Stimulated activated CD4-positive, alpha-beta T cell treated with anti-CD3 and anti-CD28 coated beads, Interleukin-4, amount 100 ng/mL, for 24 hours (primary cell): ENCODE measurements at places on chromosomes 11 and 22.
A peak's percentile ranks its signal among the peaks of the same experiment; 100 is the strongest.

DNA sequence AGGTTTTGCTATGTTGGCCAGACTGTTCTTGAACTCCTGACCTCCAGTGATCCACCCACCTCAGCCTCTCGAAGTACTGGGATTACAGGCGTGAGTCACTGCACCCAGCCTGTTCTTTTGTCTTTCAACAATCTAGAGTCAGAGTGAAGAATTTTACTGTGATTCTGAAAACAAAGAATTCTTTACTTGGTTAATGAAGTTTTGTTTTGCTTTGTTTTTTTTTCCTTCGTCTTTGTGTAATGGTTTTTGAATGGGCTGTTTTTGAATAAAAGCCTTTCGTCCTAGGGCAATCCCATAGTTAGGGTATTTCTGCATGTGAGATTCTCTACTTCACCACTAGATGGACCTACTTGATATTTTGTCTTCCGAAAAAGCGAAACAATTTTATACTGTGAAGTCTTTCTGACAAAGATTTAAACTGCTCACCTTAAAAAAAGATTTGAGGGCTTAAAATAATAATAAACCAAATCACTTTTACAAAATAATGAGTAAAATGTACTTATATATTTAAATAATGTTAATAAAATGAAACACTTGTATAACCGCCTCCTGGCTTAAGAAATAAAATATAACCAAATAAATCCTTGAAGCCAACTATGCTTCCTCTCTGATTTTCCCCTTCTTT is 43.4 kb upstream of the SC5D start:
- DNase-seq, result peak; percentile 29

DNA sequence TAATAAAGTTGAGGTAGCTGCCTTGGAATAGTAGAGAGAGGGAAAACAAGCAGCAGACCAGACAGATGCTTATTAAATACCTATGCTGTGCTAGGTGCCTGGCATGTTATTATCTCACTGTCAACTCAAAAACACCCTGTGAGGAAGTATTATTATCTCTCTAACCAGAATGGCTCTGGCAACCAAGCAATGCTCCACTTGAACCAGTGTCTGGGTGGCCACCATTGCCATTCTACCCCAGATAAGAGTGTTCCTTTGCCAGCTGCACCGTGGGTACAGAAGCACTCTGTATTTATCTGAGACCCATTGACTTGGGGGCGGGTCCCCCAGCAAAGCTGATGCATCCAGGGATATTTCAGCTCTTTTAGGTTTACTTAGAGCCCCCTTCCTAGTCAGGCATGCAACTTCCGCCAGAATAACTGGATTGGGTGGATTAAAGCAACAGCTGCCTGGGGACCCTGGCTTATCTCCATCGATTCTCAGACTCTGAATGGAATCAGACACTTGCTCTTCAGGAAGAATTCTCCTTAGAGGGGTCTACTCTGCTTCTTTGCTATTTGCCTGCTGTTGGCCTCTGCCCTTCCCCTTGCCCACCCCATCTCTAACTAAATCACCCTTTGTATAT is 49.1 kb downstream of the RCN1 start:
- DNase-seq, result no peak

DNA sequence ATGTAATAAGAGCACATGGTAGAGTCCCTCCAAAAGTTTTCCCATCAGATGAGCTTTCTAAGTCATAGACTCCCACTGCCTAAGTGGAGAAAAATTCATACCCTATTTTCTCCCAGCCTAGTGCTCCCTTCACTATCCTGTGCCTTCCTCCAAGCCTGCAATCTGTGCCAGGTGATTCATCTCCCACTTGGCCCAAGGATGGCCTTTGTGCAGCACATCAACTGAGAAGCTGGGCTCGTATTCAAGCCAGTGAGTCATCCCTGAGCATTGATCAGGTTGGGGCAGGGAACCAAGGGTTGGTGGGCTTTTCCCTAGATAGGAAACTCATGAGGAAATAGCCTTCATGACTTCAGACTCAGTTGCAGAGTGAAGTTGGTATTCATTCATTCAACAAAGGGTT is 64.6 kb downstream of the PANX1 start:
- DNase-seq, result no peak

GRCh38 chr22:18109410-18110193 is 1.0 kb upstream of the TUBA8 start:
- DNase-seq, result no peak

GRCh38 chr11:16155448-16155847 is 200.9 kb downstream of the SOX6 start:
- DNase-seq, result no peak

DNA sequence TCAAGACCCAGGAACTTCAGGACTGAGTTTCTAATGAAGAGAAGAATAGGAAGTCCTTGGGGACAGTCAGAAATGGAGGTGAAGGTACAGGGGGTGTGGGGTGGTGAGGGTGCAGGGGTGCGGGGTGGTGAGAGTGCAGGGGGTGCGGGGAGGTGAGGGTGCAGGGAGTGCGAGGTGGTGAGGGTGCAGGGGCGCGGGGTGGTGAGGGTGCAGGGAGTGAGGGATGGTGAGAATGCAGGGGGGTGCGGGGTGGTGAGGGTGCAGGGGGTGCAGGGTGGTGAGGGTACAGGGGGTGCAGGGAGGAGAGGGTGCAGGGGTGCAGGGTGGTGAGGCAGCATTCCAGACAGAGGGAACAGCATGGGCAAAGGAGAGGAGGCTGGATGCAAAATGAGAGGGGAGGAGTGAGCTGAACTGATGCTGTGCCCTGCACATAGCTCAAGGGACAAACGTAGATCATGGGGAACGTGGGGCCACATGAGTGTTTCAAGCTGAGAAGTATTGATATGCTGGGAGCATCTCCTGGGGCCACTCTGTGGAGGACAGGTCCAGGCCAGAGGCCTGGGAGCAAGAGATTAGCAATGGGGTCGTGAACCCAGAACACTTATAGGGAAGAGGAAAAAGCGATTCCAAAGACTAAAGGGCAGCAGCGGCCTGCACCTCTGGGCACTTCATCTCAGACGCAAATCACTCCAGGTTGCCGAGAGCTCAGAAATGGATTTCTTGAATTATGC is 23.7 kb upstream of the DAGLA start:
- no peak for DNase-seq

DNA sequence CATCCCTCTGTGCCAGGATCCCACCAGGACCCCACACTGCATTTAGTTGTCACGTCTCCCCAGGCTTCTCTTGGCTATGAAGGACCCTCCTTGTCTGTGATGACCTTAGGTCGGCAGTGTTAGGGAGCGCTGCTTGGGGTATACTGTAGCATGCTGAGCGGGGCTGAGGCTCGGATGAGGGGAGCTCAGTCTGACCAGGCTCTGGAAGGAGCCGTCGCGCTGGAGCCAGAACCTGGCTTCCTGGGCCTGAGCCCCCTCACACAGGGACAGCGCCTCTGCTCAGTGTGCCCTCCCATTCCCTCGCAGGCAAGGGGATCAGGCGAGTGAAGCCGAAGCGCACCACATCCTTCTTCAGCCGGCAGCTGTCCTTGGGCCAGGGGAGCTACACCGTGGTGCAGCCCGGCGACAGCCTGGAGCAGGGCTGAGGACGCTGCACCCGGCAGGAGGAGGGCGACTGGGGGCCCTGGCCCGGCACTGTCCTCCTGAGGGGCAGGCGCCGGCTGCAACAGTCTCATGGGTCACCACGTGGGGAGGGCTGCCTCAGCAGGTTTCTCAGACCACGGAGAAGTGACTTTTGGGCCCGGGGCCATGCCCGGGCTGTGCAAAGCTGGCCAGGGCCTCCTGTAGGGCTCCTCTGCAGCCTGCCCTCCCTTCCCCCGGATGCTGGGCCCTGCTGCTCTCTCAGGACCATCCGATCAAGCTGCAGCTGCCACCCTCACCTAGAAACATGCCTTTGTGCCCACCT is 11.5 kb upstream of the NEAT1 start:
- DNase-seq, result no peak

DNA sequence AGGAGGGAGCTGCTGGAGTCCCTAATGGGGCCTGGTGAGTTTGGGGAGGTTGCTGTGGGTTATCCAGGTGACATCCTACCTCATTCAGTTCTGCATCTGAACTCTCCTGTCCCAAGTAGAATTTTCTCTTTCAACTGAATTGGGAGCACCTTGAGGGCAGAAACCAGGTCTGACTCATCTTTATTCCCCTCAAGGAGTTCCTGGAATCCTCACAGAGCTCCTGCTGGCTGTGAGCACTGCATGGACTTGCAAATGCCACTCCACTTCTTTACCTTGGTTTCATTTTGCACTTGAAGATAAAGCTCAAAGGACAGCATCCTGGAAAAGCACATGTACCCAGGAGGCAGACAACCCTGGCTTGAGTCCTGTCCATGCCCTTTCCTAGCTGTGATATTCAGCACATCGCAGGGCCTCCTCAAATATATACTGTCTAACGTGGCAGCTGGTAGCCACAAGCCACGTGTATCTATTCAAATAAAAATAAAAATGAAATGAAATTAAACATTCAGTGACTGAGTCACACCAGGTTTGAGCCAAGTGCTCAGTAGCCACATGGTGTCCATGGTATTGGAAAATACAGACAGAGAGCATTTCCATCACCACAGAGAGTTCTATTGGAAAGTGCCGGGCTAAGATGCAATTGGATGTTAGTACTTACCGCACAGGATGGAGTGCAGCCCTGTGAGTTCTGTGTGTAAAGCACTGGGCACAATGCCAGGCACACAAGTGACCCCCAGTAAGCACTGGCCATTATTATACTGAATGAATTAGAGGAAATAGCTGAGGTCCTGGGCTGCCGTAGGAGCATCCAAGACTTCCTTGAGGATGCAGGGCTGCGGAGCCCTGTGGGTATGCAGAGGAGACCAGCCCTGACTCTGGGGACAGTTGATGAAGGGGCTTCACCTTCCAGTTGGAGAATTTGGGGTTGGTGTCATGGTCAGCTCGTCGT is 149.0 kb downstream of the PKNOX2 start:
- DNase-seq, result no peak

- DNase-seq, result peak; percentile 14
Observed at GRCh38 chr11:86138958-86139357, 70.1 kb upstream of the PICALM start.

DNA sequence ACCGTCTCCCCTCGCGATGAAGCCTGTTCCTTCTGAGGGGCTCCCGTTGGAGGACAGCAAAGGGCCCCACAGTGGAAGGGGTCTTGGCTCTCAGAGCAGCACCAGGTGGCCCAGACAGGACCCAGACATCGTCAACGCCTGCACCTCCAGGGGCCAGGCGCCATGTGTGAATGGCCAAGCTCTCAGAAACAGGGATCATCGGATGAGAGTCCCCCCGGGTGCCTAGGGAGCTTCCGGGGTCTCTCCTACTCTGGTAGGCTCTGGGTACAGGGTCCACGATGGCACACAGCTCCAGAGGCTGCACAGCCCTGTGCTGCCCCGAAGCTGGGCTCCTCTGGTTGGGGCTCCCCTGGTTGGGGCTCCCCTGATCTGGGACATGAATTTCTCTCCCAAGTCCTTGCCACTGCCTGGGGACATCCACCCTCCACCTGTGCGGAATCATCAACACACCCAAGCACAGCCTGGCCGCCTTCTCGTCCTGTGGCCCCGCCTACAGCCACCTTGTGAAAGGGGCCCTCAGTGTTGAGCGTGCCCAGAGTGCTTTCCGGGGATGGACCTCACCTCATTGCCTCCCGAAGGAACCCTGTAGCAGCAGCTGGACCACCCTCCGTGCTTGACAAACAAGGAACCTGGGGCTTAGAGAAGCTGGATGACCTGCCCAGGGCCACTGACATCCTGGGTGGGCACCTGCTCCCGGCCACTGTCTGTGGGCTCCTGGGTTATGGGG is 929.0 kb downstream of the BRD1 start:
- DNase-seq, result no peak

DNA sequence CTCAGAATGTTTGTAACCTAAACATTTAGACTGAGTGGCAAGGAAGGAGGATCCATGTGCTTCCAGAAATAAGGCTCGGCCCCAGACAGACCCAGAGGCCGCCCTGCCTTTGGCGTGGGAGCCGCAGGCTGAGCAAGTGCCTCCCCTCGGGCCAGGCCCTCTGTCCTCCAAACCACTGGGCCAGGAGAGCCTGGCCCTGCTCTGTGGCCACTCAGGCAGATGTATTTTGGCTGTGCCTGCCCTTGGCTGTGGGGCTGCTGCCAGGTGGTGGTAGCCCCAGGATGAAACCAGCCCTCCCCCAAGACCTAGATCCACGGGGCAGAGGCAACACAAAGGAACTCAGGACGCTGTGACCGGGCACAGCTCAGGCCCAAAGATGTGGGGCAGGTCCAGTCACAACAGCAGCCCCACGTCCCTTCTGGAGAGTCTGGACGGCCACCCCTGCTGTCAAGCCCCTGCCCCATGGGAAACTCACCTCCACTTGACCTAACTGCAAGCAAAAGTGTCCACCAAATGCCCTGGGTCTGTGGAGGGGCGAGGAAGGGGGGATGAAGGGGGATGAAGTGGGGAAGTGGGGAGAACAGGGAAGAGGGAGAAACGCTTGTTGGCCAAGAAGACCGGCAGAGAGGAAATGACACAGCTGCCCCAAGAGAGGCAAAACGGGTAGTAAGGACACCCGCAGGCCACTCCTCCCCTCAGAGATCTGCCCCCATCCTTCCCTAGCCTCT is 24.0 kb downstream of the PISD start:
- DNase-seq, result no peak

- no peak for DNase-seq
Observed at GRCh38 chr22:45638834-45639746, 32.5 kb upstream of the ATXN10 start.

DNA sequence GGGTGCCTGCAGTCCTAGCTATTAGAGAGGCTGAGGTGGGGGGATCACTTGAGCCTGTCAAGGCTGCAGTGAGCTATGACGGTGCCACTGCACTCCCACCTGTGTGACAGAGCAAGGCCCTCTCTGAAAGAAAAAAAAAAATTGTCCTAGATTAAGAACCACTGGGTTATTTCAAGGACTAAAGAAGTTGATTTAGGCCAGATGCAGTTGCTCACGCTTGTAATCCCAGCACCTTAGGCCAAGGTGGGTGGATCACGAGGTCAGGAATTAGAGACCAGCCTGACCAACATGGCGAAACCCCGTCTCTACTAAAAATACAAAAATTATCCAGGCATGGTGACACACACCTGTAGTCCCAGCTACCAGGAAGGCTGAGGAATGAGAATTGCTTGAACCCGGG is 129.0 kb downstream of the MRTFA start:
- no peak for DNase-seq

- no peak for DNase-seq
Observed at GRCh38 chr11:88359114-88359513, 21.6 kb upstream of the CTSC start.

GRCh38 chr11:7612661-7613393 is 60.5 kb downstream of the CYB5R2 start:
- no peak for DNase-seq

- no peak for DNase-seq
Observed at GRCh38 chr11:125215976-125216375, 51.4 kb downstream of the PKNOX2 start.

DNA sequence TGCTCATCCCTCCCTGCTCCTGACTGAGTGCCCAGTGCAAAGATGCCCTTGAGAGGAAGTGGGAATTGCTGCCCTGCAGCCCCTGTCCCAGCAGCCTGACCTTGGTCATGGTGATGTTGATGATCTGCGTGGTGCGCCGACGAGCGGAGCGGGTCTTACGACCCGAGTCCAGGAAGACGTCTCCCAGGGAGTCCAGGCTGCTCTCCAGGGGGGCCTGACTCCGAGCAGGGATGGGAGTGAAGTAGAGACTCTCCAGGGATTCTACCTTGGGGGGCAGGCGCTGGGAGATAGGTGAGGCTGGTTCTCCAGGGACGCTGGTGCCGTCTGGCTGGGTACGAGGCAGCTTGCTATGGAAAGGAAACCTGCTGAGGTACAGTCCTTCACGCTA is 8.4 kb downstream of the IL18BP start:
- no peak for DNase-seq

GRCh38 chr11:127919206-127920000 is 668.0 kb downstream of the ETS1 start:
- no peak for DNase-seq
